ENCODE measurements at places on chromosomes 1 and 21.

GRCh38 chr1:222991908-222992307 is 151.1 kb downstream of the TLR5 start:
- DNase-seq, result no peak

DNA sequence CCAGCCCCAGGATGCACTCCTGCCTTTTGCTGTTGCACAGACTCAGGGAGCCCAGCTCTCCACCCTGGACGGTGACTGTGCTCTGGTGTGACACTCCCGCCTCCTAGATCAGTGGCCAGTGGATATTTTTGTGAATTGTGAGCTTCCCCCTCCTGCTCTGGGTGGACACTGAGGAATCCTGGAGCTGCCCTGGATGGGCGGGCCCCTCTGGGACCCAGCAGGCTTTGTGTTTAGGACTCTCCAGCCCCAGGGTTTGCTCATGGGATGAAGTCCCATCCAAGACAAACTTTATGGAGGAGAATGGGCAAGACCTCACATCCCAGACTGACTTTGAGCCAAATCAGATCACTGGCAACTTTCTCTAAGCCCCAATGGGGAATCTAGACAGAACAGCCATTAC is 16.1 kb downstream of the SLC6A9 start:
- no peak for DNase-seq

DNA sequence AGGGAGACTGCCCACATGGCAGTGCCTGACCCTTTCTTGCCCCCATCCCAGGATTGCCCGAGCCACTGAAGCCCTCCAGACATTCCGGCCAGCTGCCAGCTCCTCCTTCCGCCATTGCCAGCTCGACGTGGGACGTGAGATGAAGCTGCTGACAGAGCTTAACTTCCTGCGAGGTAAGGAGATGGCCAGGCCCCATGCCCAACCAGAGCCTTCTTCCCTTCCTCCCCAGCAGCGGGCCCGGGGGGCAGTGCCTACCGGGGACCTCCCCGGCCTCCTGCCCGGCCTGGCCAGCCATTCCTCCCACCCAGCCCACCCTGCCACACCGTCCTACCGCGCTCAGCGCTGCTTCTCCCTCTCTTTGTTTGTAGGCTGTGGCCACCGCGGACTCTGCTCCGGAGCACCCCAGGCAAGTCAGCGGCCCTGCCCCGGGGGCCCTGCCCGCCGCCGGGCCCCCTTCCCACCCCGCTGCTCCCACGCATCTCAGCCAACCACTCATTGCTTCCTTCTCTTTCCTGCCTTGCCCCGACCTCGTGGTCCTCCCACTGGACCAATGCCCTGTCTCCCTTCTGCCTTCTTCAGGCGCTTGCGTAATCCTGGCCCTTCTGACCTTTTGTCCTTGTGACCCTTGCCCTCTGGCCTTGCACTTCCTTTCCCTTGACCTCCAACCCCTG is 4.9 kb downstream of the TRIM46 start:
- DNase-seq, result no peak

GRCh38 chr1:186605762-186606350 is 74.4 kb downstream of the PTGS2 start:
- no peak for DNase-seq

DNA sequence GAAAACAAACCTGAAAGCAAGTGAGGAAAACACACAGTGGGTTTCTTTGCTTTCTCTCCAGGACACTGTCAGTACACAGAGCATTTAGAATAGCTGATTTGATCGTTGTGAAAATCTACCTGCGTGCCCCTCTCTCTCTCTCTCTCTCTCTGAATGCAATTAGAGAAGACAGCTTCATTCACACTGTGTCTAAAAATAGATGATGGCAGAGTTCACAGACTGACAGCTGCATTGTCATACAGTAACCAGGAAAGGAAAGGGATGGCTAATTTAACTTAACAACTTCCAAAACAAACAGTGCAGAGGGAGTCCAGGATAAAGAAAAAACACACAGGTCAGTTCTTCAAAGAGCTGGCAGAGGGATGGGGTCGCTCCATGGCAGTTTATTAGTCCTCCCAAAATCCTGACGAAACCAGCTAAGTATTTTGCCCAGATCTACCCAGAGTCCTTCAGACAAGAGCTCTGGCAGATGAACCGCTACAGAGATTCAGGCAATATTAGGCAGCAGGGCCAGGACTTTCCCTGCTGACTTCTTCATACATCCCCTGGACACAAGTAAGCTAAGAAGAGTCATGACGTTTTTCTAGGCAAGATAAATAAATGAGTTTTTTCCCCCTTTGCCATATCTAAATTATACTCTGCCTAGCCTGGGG is 58.9 kb downstream of the WLS start:
- no peak for DNase-seq

GRCh38 chr1:84598418-84598817 is 24.2 kb upstream of the CTBS start:
- DNase-seq, result no peak

- DNase-seq, result no peak
Observed at GRCh38 chr1:111980686-111981085, 8.8 kb downstream of the KCND3 start.

DNA sequence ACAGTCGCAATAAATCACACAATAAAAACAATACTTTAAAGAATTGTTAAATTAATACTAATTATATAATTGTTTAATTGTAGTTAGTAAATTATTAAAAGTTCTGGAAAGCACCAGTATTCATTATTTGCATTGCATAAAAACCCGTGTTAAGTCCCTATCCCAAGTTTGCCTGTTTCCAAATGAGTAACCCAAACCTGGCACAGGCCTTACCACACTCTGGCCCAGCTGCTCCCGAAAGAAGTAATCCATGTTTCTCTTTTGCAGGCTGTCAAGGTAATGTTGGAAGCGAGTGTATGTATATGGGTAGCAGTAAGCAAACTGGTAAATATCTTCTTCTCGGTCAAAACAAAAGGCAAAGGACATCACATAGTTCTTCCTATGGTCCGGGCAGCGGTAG is 268.7 kb upstream of the BEND5 start:
- DNase-seq, result no peak

GRCh38 chr21:30984889-30985288 is 53.4 kb downstream of the KRTAP19-8 start:
- DNase-seq, result no peak

- DNase-seq, result no peak
Observed at GRCh38 chr1:175891783-175892309, 148.5 kb upstream of the TNR start.

- no peak for DNase-seq
Observed at GRCh38 chr1:42942444-42942843, 16.2 kb downstream of the SLC2A1 start.

DNA sequence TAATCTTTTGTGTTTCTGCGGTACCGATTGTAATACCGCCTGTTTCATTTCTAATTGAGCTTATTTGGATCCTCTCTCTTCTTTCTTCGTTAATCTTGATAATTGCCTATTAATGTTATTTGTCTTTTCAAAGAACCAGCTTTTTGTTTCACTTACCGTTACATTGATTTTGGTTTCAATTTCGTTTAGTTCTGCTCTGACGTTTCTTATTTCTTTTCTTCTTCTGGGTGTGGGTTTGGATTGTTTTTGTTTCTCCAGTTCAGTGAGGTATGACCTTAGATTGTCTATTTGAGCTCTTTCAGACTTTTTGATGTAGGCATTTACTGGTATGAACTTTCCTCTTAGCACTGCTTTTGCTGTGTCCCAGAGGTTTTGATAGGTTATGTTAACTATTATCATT is 9.4 kb downstream of the OR2M2 start:
- DNase-seq, result no peak

GRCh38 chr1:20429296-20429695 is 56.7 kb downstream of the CAMK2N1 start:
- no peak for DNase-seq

DNA sequence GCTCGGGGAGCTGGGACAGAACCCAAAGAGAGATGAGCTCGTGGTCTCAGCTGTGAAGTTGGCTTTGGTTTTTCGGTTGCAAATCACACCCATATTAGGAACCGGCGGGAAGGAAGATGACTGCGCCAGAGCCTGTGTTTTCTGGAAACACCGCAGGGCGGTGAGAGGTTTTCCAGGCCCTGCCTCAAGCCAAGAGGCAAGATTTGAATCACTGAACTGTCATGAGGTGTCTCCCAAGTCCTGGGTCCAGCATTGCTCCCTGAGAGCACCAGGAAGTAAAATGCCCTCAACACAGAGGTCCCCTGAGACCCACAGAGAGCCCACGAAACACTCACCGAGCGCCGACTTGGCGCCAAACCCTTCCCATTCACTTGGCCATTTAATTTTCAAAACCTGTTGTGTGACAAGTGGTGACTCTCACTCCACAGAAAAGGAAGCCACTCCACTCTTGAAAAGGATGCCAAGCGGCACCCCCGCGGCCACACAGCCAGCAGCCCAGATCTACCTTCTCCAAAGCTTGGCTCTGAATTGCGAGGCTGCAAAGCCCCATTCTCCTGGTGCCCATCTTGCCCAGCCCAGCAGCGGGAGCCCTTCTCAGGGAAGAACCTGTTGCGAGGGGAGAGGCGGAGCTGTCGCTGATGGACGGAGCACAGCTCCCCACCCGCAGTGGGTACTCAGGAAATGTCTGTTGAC is 99.0 kb upstream of the RUNX3 start:
- no peak for DNase-seq

- no peak for DNase-seq
Observed at GRCh38 chr1:234216116-234216703, 157.0 kb upstream of the COA6 start.

DNA sequence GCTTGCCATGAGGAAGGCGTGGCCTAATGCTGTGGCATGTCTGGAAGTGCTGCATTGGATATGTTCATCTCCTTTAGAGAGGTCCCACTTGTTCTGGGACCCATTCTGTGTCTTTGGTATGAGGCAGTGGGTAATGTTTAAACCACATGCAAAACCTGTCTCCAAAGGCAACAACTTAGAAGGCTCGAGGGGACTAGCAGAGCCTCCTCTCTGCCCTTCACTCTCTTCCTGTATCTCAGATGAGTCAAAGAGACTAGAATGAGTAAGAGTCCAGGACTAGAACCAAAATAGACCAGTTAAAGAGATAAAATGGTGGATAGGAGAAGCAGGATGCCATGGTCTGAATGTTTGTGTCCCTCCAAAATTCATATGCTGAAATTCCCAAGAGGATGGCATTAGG is 220.8 kb upstream of the KIAA0040 start:
- DNase-seq, result no peak

DNA sequence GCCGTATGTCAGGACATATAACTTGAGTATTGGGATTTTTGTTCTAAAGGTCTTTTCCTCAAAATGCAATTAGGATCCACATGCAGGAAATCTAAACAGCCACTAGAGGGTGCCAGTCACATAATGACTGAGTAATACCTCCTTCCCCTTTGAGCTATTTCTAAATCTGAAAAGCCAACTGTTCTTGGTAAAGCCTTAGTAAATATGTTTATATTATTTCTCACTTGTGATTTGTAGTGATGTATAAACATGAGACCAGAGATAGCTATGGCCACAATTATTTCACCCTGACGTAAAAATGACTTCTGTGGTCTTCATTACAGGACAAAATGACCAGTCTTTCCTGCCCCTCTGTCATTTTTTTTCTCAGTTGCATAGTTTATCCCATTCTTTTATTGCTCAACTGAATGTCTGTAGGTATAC is 41.0 kb upstream of the DR1 start:
- DNase-seq, result no peak

- peak; percentile 5 for DNase-seq
Observed at GRCh38 chr1:110340207-110340468, 961 bp downstream of the RBM15 start.

GRCh38 chr21:45822429-45823099 is 159.0 kb upstream of the COL6A1 start:
- DNase-seq, result no peak

GRCh38 chr1:172320733-172321132 is 99.8 kb upstream of the C1orf105 start:
- DNase-seq, result no peak

DNA sequence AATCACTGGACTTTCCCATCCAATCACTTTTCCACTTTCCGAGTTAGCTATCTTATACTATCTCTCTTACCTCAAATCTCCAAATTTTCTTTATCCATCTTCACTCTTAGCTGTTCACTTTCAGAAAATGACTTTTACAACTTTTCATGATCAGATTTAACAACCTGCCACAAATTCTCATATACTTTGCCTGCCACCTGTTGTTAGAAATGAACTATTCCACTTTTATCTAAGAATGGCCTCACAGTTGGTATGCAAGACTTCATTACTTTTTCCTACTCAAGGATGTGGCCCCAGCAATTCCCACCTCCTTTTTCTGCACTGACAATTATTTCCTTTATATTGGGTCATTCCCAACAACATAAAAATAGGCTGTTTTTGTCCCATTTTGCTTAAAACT is 93.6 kb upstream of the DEPDC1 start:
- DNase-seq, result no peak

DNA sequence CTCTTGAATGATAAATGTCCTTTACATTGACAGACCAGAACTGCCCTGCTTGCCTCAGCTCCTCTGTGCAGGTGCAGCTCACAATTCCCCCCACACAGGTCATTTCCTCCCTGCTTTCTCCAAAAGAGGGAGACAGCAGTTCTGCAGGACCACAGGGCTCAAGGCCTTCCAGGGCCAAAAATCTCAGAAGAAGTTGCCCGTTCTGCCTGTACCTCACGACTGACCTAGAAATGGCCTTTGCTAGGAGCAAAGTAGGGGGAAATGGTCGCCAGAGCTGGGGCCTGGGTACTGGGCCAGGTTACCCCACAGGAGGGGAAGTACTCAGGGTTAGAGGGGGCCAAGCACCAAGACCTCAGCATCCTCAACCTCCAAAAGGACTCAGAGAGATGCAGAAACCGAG is 11.1 kb downstream of the RNU1-2 start:
- DNase-seq, result no peak

DNA sequence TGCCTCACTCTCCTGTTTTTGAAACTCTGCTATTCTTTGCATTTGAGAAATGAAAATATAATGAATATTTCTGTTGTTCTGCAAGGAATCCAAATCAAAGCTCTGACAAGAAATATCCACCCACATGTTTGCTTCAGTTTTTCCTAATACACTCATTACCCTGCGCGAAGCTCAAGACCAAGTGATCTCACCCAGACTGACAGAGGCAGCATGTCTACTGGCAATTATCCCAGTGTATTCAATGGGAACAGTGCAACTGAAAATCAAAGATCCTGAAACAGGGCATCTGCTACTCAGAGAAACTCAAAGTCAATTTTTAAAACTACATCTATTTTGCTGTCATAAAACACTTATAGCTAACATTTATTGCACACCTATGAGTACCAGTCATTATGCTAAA is 321.0 kb upstream of the LRRC7 start:
- DNase-seq, result no peak

- DNase-seq, result no peak
Observed at GRCh38 chr1:244792188-244792850, 43.1 kb upstream of the COX20 start.

DNA sequence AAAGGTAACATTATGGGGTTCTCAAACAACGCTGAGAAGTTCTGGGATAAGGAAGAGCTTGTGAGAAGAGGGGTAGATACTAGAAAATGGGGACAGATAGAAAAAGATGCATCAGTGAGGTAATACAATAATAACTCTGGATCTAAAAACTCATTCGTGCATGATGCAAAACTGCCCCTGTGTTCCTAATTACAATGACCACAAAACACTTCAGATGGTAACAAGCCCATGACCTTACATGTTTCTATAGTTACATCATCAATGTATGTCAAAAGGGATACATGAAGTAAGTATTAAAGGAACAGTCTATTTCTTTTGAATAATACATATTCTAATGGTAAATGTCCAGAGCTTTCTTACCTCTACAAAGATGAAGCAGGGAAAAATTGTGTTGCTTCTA is 110.6 kb upstream of the PLPPR5 start:
- no peak for DNase-seq

GRCh38 chr1:163069142-163069541 is at the start of gene RGS4:
TSS of gene RGS4 (plus strand) at chr1:163069361. CDS start at chr1:163069485, 124 bp downstream.
- DNase-seq, result no peak
